ENCODE measurements at places on chromosomes 1 and 21. TPM values are rescaled to one million over a fixed set of nuclear protein-coding genes. Genes with fewer than 3 reads are reported as not detected.

Gene EVA1C
- total RNA-seq: 0.43 TPM

Gene TTC22
- total RNA-seq: 22.6 TPM

Gene EPHA8
- total RNA-seq: not detected

Gene ERICH3
- total RNA-seq: not detected

Gene NRDC
- total RNA-seq: 51.8 TPM

Gene OR2T11
- total RNA-seq: 8.2 TPM

Gene FCRL5
- not detected for total RNA-seq

Gene ICOSLG
- 0.43 TPM for total RNA-seq

Gene FMN2
- total RNA-seq: 0.79 TPM

Gene LCE6A
- not detected for total RNA-seq

Gene PDZK1
- 204 TPM for total RNA-seq

Gene APOBEC4
- not detected for total RNA-seq

Gene DDI2
- 20.8 TPM for total RNA-seq

Gene OR2T35
- 2.4 TPM for total RNA-seq

Gene PFKFB2
- total RNA-seq: 12.3 TPM

Gene TDRD5
- total RNA-seq: 0.11 TPM

Gene LRRC3
- 1.1 TPM for total RNA-seq

Gene KPRP
- not detected for total RNA-seq

Gene CELA2A
- total RNA-seq: not detected

Gene VAV3
- under 0.01 TPM for total RNA-seq

Gene DMRTA2
- not detected for total RNA-seq

Gene CHODL
- 0.79 TPM for total RNA-seq

Gene HSPA13
- total RNA-seq: 27.5 TPM

Gene VWA1
- 46.0 TPM for total RNA-seq

Gene CRABP2
- 129 TPM for total RNA-seq

Gene TTC24
- not detected for total RNA-seq

Gene PLA2G2A
- not detected for total RNA-seq

Gene CFAP57
- 0.39 TPM for total RNA-seq

Gene ARPC5
- total RNA-seq: 103 TPM

Gene ZMYM4
- 38.2 TPM for total RNA-seq

Gene ADGRL4
- under 0.01 TPM for total RNA-seq

Gene TRIM45
- total RNA-seq: 16.9 TPM

Gene CYP4A11
- not detected for total RNA-seq

Gene IGSF9
- 7.7 TPM for total RNA-seq

Gene CTH
- 3.1 TPM for total RNA-seq

Gene SV2A
- 2.1 TPM for total RNA-seq

Gene S100A13
- 125 TPM for total RNA-seq

Gene MTFR1L
- 66.4 TPM for total RNA-seq

Gene MAP1LC3C
- total RNA-seq: not detected

Gene PADI1
- total RNA-seq: under 0.01 TPM

Gene HRNR
- total RNA-seq: not detected

Gene AUNIP
- 1.8 TPM for total RNA-seq

Gene C1orf94
- total RNA-seq: not detected

Gene SLC26A9
- total RNA-seq: not detected

Gene BRINP2
- total RNA-seq: 2.4 TPM

Gene CR1
- total RNA-seq: not detected

Gene SPATA21
- total RNA-seq: not detected

Gene U2AF1
- 26.7 TPM for total RNA-seq

Gene BTBD19
- 11.8 TPM for total RNA-seq

Gene FAM151A
- not detected for total RNA-seq

Gene CD48
- not detected for total RNA-seq

Gene CELA3B
- not detected for total RNA-seq

Gene PHF13
- total RNA-seq: 23.6 TPM

Gene RPTN
- total RNA-seq: not detected

Gene HPDL
- 1.3 TPM for total RNA-seq

Gene LCE3E
- not detected for total RNA-seq

Gene OR2AK2
- total RNA-seq: not detected

Gene SLC30A10
- not detected for total RNA-seq

Gene ETV3L
- not detected for total RNA-seq

Gene KRTAP10-1
- not detected for total RNA-seq
